ENCODE measurements at places on chromosomes 3 and 15. TPM values are rescaled to one million over a fixed set of nuclear protein-coding genes. Genes with fewer than 3 reads are reported as not detected.

GRCh38 chr3:36907911-36908646 is 36.8 kb downstream of the TRANK1 start:
- DNase-seq: peak; percentile 79

DNA sequence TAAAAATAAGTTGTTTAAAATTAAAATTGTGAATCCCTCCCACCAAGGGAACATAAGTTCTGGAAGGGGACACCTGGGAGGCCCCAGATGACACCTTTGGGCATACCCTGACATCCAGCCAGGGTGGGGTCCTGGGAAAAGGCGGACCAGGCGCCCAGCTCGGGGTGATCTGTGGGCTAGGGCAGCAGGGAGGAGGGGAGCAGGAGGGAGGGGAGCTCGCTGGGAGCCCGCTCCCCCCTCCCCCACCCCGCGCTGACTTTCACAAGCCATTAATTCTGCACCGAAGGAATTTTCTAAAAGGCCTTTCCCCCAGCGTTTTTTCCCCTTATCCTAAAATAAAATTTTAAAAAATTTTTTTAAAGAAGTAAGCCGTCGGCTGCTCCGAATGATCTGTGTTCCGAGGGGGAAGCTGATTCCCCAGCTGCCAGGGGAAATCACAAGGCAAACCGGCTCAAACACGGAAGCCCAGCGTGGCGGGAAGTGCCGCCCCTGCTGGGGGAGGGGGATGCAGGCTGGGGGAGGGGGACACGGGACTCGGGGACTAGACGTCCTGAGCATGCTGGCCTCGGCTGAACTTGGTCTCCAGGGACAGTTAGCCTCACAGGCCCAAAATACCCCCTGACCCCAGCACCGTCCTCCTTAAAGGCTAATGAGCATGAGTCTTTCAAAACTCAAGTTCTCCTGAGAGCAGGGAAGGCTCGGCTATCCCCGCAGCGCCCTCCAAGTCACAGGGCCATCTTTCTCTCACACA is 13.9 kb downstream of the PLXND1 start:
- no peak for DNase-seq

Gene CCR3
- not detected for polyA plus RNA-seq

- DNase-seq: no peak
Measured at GRCh38 chr15:37107744-37108380, 7.5 kb upstream of the MEIS2 start.

DNA sequence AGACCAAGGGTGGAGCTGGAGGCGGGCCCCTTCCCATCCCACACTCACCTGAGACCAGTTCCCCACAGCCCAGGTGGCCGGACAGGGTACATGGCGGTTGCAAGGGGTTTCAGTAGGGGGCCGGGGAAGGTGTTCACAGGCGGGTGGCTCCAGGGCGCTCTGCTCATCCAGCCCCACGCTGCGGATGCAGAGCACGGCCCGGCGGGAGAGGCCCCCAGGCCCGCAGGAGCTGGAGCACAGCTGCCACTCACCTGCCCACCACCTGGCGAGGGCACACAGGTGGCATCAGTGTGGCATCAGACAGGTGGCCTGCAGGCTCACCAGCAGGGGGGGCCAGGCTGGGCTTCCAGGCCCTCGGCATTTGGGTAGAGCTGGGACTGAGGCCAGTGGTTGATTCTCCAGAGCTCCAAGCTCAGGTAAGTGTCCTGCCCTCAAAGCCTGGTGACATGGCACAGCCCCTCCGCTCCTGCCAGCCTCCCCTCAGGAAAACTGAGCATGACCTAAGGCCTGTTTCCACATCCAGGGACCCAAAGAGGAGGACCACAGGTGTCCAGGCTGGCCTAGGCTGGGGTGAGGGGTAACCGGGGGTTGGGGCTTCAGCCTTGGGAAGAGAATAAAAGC is 43.8 kb downstream of the ADAMTS7 start:
- DNase-seq: no peak

Gene UMPS
- 61.8 TPM for polyA plus RNA-seq

GRCh38 chr3:54845551-54845950 is 82.3 kb downstream of the LRTM1 start:
- DNase-seq: no peak

DNA sequence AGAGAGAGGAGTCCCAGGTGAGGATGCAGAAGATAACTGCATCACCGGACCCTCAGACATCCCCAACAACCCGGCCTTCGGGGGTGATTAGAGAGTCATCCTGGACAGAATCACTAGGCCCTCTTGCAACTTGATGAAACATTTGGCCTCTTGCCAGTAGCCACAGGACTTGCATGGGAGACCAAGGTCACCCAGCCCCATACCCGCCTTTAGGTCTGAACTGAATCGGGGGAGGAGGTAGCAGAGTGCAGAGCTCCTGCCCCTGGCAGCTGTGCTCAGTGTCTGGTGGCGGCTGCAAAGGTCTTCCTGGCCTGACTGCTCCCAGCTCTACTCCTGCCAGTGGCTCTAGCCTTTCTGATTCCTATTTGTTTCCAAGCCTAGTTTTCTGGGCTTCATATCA is 12.4 kb downstream of the PIF1 start:
- no peak for DNase-seq

- peak; percentile 50 for DNase-seq
Measured at GRCh38 chr3:13262493-13263211, 157.5 kb downstream of the NUP210 start.

- DNase-seq: no peak
Measured at GRCh38 chr15:100484443-100484842, 44.3 kb downstream of the CERS3 start.

GRCh38 chr3:50515565-50516439 is 12.4 kb upstream of the CACNA2D2 start:
- DNase-seq: no peak

GRCh38 chr3:126348308-126348920 is 8.8 kb downstream of the KLF15 start:
- DNase-seq: peak; percentile 13

Gene IMPG2
- polyA plus RNA-seq: 0.03 TPM

Gene VPS33B
- 11.1 TPM for polyA plus RNA-seq

GRCh38 chr15:51672155-51672687 is 9.1 kb upstream of the SCG3 start:
- DNase-seq: no peak

GRCh38 chr15:38411902-38412301 is 42.0 kb upstream of the FAM98B start:
- no peak for DNase-seq

Gene TARS3
- polyA plus RNA-seq: 9.5 TPM

DNA sequence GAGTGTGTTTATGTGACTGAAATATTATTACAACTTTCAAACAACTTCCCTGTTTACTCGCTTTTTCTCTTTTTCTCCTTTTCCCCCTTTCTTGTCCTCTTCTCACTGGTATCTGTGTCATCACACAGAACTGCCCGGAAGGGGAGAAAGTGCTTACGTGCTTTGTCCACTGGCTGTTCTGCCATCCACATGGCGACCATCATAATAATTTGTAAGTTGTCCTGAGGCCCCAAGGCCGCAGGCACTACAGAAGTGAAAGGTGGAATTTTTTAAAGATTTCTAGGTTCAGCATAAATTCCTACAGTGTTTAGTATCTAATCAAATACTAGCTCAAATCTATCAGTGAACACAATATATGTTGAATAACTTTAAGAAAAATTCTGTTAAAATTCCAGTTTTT is 26.7 kb upstream of the ABHD10 start:
- DNase-seq: no peak

DNA sequence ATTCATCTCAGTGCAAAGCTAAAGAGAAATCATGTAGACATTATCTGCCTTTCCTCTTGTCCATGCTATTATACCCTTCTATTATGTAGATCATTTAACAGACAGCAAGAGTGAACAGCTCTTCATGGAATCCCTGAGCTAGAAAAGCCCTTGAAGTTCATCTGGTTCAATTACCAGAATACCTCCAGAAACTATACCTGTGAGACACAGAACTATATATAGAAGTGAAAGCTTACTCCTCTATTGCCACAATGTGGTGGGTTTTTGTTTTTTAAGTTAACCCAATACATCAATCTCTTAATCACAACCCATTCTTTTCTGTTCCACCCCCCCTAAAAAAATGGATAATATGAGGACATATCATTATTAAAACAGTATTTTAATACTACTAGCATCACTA is 347.7 kb downstream of the PLCL2 start:
- no peak for DNase-seq

DNA sequence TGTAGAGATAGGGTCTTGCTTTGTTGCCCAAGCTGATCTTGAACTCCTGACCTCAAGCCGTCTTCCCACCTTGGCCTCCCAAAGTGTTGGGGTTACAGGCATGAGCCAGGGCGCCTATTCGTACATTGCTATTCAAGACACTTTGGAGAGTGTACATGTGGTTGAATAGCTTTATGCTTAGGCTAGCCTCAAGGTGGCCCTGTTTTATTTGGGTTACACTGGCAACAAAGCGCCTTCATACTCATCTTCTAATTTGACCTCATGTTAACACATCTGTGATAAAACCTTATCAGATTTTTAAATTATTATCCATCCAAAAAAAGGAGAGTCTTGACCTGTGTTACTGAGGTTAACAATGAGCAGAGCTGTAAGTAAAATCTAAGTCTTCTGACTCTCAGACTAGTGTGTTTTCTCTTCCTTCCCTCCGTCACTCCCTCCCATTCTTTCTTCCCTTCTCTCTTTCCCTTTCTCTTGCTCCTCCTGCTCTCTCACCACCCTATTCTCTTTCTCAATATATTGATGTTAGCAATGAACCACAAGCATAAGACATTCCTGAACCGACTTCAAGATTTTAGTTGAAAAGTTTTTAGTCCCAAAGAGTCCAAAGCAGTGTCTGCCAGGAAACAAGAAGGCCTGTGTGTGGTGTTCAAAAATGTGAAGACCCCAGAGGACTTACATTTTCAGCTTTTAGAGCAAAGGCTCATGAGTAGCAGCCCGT is 603.7 kb upstream of the CFAP20DC start:
- DNase-seq: no peak

Gene MUSTN1
- polyA plus RNA-seq: not detected

DNA sequence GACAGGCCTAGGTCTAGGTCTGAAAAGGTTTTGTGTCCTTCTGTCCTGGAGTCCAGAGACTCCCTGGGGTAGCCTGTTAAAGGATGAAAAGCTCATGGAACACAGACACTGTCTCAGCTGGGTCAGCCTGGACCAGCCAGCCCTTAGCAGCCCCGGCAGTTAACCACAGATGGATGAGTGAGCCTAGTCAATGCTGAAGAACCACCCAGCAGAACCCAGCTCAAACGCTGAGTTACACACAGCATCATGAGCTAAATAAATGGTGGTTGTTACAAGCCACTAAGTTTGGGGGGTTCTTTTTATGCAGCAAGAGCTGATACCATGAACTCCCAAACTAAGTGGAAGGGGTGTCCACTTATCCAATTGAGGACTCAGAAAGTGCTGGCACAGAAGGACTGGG is 472.8 kb upstream of the PROK2 start:
- DNase-seq: no peak

Gene ACP3
- polyA plus RNA-seq: 0.21 TPM

Gene ADAMTS9
- 0.68 TPM for polyA plus RNA-seq

GRCh38 chr15:58568157-58568571 is 136.4 kb downstream of the LIPC start:
- no peak for DNase-seq

DNA sequence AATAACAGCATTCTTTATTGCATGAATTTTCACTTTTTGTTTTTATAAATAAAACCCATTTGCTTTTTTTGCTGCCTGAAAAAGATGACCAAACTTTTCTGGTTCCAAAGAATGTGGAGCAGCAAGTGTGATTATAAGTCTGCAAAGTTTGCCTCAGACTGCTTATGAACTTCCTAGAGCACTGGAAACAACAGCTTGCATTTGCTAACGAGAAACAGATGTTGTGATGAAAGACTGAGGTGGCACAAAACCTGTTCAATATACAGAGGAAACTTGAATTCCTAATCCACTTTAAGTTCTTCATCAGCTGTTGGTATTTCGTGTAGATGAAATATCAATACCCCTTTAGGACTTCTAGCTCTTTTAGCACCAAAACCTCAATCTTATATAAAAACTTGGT is 9.3 kb downstream of the ZPLD1 start:
- DNase-seq: no peak

Gene CADPS
- not detected for polyA plus RNA-seq

Gene TM4SF1
- 767 TPM for polyA plus RNA-seq

DNA sequence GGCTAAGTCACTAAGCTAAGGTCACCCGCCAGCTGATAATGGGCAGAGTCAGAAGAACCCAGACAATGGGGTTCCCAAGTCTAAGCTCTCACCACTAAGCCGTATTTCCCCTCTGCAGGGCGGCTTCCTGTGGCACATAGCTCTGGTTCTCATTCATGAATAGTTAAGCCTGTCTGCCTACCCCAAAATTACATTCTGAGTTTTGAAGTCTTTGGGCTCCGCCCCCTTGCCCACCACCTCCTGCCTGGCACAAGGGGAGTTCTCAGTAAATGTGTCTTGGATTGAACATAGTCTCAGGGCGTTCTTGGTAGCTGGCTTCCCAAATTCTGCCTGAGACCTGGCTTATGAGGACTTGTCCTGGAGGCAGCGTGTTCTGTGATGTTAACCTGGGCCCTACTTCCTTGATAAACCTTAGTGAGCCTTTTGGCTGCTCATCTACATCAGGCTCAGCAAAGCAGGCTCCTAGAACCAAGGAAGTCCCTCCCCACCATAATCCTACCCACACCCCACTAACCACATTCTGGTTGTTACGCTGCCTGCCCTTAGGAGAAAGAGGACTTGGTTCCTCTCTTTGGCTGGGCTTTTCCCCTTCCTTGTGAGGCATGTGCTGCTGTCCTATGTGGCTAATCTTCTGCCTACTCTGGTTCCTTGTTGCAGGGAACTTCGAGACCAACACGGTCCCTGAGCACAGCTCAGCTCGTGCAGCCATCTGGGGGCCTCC is 54.9 kb downstream of the STARD5 start:
- DNase-seq: no peak

Gene RHOV
- 4.9 TPM for polyA plus RNA-seq

Gene PRSS50
- polyA plus RNA-seq: not detected

DNA sequence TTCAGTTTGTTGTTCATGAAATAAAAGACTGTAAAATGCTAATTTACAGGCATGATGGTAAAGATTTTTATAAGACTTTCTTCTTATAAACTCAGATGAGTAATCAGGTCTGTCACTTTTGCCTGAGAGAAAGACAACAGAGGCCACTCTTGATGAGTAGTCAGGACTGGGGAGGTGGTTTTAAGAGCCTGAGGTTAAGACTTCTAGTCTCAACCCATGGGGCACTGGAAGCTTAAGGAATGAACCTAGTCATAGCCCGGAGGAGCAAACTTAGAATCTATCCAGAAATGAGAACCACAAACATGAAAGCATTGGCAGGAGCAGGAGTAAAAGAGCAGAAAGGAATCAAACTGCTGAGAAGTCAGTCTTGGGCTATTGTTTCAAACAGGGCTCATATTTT is 846.3 kb upstream of the ARPP21 start:
- DNase-seq: no peak

GRCh38 chr15:90001683-90002427 is 731 bp downstream of the ZNF710 start:
- peak; percentile 75 for DNase-seq

- DNase-seq: no peak
Measured at GRCh38 chr3:10695595-10696285, 120.3 kb upstream of the SLC6A11 start.

All from A549 (cell line).